ENCODE measurements at places on chromosomes 5 and 9. TPM values are rescaled to one million over a fixed set of nuclear protein-coding genes. Genes with fewer than 3 reads are reported as not detected.

ABCA1 gene
- polyA plus RNA-seq = 1.3 TPM

PMPCA gene
- 77.2 TPM for polyA plus RNA-seq

CARD9 gene
- polyA plus RNA-seq = 1.3 TPM

RNF208 gene
- 83.8 TPM for polyA plus RNA-seq

KLHL3 gene
- polyA plus RNA-seq = 12.4 TPM

NDUFS6 gene
- polyA plus RNA-seq = 198 TPM

SARDH gene
- 0.44 TPM for polyA plus RNA-seq

MFAP3 gene
- 8.5 TPM for polyA plus RNA-seq

CD274 gene
- polyA plus RNA-seq = 26.0 TPM

C5 gene
- 1.5 TPM for polyA plus RNA-seq

CREBRF gene
- 7.2 TPM for polyA plus RNA-seq

TSSK1B gene
- not detected for polyA plus RNA-seq

LHX3 gene
- polyA plus RNA-seq = not detected

TLR4 gene
- polyA plus RNA-seq = 2.3 TPM

CYSTM1 gene
- 45.0 TPM for polyA plus RNA-seq

LECT2 gene
- not detected for polyA plus RNA-seq

OR13J1 gene
- polyA plus RNA-seq = not detected

PTBP3 gene
- 3.7 TPM for polyA plus RNA-seq

ZDHHC11B gene
- polyA plus RNA-seq = 20.1 TPM

F2RL2 gene
- polyA plus RNA-seq = 0.15 TPM

SURF6 gene
- polyA plus RNA-seq = 13.3 TPM

REEP2 gene
- polyA plus RNA-seq = 2.3 TPM

DAB2IP gene
- polyA plus RNA-seq = 18.1 TPM

PCDH12 gene
- 3.7 TPM for polyA plus RNA-seq

BDP1 gene
- 5.3 TPM for polyA plus RNA-seq

NUTM2F gene
- polyA plus RNA-seq = 0.01 TPM

CSF1R gene
- 6.4 TPM for polyA plus RNA-seq

PALM2AKAP2 gene
- polyA plus RNA-seq = 3.1 TPM

TEK gene
- 6.7 TPM for polyA plus RNA-seq

FCHO2 gene
- polyA plus RNA-seq = 4.1 TPM

IRX4 gene
- 6.1 TPM for polyA plus RNA-seq

F2R gene
- polyA plus RNA-seq = 3.1 TPM

SLC34A3 gene
- polyA plus RNA-seq = not detected

SETX gene
- polyA plus RNA-seq = 17.6 TPM

GRM6 gene
- not detected for polyA plus RNA-seq

SOHLH1 gene
- polyA plus RNA-seq = not detected

EGFL7 gene
- polyA plus RNA-seq = 160 TPM

ROPN1L gene
- polyA plus RNA-seq = 0.17 TPM

ADRA1B gene
- 0.44 TPM for polyA plus RNA-seq

GCNT1 gene
- polyA plus RNA-seq = 0.91 TPM

BARX1 gene
- not detected for polyA plus RNA-seq

FOXD4L4 gene
- polyA plus RNA-seq = not detected

HEMGN gene
- polyA plus RNA-seq = not detected

EPB41L4A gene
- polyA plus RNA-seq = 6.2 TPM

SLCO4C1 gene
- polyA plus RNA-seq = not detected

PCDHB12 gene
- 0.51 TPM for polyA plus RNA-seq

FOXD4 gene
- polyA plus RNA-seq = 0.23 TPM

NIM1K gene
- 0.29 TPM for polyA plus RNA-seq

TLX3 gene
- not detected for polyA plus RNA-seq

FAM200C gene
- polyA plus RNA-seq = 8.6 TPM

ABLIM3 gene
- polyA plus RNA-seq = 53.6 TPM

RNF20 gene
- polyA plus RNA-seq = 13.2 TPM

IL33 gene
- 23.0 TPM for polyA plus RNA-seq

WDR38 gene
- 0.04 TPM for polyA plus RNA-seq
